CD4-positive, alpha-beta T cell treated with Interferon gamma for 1 hour (primary cell): ENCODE measurements at places on chromosomes 6 and 20.

DNA sequence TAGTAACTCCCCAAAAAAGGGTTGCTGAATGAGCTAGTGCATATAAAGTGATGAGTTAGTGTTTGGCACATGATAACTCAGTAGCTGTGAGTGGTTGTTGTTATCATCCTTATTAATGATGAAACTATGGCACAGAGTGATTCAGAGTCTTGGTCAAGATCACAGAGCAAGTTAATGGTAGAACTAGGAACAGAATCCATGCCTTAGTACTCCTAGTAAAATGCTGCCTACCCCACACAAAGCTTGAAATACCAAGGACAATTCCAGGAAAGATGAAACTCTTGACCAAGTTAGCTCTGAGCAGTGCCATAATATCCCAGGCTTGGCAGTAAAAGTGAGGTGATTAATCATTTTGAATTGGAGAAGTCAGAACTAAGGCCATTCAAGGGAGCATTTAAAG is 109.1 kb upstream of the ENPP5 start:
- no peak for DNase-seq

DNA sequence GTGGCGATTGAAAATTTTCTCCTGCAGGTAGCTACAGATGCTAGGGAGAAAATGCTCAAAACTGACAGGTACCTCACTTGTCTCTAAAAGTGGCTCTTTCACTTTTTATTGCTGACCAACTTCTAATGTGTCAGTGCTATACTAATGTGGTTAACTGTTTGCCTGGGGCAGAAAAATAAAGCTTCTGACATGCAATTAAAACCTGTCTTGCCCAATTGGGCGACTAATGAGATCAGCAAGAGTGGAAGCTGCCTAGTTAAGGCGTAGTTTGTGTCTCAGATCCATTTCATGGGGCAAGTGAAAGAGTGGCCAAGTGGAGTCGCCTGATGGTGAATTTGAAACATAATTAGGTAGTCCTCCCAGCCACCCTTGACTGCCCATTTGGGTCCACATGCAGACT is 193.3 kb downstream of the TSHZ2 start:
- no peak for DNase-seq

DNA sequence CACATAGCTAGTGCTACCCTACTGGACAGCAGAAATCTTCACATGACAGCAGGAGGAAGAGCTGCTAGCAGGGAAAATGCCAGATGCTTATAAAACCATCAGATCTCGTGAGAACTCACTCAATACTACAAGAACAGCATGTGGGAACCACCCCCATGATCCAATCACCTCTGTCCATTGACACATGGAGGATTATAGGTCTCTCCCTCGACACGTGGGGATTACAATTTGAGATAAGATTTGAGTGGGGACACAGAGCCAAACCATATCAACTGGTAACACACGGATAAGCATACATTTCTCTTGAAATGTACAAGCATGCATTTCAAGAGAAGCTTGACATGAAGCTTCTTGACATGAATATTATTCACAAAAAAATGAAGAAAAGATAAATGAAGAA is 64.1 kb downstream of the MMS22L start:
- DNase-seq, result no peak

DNA sequence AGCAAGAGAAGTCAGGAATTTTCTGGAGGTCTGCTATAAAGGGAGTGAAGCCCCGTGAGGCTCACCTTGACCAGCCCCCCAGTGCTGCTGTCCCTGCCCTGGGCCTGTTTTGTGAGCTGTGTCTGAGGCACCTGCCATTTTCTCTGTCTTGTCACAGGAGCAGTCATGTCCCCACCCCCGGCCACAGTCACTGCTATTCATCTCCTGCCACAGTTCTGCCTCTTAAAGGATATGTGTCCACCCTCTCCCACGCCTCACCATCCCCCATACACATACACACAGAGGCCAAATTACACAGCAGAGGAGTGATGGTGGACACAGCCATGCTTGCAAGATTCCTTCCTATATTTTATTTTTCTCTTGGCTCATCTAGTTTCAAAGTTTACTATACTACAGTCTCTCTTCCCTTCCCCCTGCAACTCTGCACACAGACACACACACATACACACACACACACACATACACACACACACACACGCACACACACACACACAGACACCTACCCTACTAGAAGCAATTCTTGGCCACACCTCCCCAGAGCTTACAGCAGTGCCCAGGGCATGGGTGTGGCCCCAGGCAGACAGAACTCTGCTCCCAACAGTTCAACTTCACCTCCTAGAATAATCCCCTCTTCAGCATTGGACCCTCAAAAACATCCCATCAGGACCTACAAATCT is 68.7 kb upstream of the TAB2 start:
- peak; percentile 52 for DNase-seq

- DNase-seq, result no peak
Observed at GRCh38 chr6:48813836-48814235, 649.2 kb downstream of the MMUT start.

GRCh38 chr20:39716796-39717341 is 754.7 kb downstream of the DHX35 start:
- no peak for DNase-seq

- no peak for DNase-seq
Observed at GRCh38 chr6:149164199-149164750, 153.2 kb upstream of the TAB2 start.

GRCh38 chr6:7138921-7139358 is 31.2 kb downstream of the RREB1 start:
- peak; percentile 71 for DNase-seq

DNA sequence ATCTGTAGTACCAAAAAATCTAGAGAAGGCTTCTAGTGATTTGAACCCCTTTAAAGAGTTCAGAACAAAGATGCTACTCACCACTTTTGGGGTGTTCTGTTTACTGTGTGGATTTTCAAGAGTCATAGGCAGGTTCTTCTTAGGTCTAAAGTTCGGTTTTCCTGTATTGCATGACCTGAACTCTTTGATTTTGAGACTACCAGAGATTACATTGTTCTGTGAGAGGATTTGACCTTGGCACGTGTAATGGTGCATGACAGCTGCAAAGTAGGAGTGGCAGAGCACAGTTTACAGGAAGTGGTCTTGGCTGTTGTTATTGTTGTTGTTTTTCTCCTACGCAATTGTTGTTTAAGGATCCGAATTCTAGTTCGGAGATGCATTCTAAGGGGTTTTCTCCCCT is 592.7 kb downstream of the EPHA7 start:
- DNase-seq, result no peak

GRCh38 chr6:158011980-158012566 is 30.4 kb downstream of the SYNJ2 start:
- no peak for DNase-seq

GRCh38 chr6:26020329-26021000 is 57.9 kb downstream of the TRIM38 start:
- DNase-seq, result peak; percentile 82

DNA sequence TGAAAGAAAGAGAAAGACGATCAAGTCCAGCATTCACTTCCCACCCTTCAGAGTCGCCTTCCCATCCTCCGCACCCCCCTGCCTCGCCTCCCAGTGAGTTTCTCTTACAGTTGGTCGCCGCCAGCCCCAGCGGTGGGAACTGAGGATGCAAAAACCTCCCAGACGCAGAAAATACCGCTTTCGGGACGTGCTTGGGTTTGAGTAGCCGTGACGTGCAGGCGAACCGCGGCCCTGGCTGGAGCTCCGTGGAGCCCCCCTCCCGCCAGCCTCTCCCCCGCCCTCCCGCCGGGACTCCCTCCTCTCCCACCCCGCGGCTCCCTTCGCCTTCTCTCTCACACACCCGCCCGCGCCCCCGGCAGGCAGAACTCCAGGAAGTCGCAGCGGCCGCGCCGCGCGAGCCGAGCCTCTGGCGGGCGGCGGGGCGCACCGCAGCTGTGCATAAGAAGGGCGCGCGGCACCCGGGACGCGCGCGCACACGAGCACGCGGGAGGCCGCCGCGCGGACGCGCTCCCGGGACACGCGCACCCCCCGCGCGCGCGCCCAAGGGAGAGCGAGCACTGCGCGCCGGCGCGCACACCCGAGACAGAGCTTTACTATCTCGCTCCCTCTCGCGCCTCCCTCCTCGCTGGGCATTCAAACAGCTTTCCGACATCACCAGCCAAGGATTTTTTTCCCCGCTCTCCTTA is at the start of gene ADGRB3:
Gene ADGRB3 (plus strand): TSS at position 557 of the 686 bp plus-strand sequence. CDS start 3,394 bp downstream, outside the sequence.
- peak; percentile 29 for DNase-seq

- peak; percentile 17 for DNase-seq
Observed at GRCh38 chr6:27592481-27593199, 119.7 kb upstream of the ZNF184 start.

DNA sequence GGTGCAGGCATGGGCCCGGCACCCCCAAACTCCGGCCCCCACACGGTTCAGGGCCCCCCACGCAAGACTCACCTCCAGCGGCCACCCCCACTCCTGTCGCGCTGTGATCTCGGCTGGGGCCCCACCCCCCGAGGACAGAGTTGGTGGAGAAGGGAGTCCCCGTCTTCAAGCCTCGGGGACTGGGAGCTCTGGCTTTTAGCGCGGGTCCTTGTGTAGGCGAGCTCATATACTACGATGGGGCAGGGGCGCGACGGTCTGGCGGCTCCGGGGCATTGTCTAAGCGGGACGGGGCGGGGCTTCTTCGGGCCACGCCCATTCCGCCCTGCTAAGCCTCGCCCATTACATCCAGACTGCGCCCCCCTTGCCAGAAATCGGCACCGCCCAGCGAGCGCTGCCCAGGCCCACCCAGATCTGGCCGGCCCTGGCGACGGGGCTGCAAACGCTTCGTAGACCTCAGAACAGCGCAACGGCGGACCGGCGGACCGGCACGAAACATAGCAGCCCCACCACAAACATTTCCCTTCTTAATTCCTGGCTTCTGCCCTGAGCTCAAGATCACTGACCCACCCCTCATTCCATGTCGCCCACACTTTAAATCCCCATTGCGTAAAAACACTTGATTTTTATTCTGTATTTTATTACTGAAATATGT is 1.0 kb upstream of the DDAH2 start:
- DNase-seq, result peak; percentile 73

DNA sequence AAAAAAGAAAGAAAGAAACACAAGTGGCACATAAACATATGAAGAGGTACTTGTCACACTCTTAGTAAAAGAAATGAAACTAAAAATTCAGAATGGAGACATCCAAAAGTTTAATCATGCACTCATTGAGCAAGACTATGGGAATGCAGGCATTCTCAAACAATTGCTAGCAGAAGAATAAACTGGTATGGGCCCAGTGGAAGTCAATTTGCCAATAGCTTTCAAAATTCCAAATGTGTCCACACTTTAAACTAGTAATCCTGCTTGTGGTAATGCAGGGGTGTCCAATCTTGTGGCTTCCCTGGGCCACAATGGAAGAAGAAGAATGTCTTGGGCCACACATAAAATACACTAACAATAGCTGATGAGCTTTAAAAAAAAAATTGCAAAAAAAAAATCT is 97.4 kb downstream of the EPB41L2 start:
- DNase-seq, result no peak

- DNase-seq, result no peak
Observed at GRCh38 chr6:164749221-164750064, 560.0 kb downstream of the C6orf118 start.

- no peak for DNase-seq
Observed at GRCh38 chr6:35470663-35471120, 2.5 kb downstream of the RPL10A start.

GRCh38 chr6:133447924-133448323 is 206.8 kb downstream of the EYA4 start:
- no peak for DNase-seq

GRCh38 chr6:3656076-3656475 is 95.4 kb downstream of the PXDC1 start:
- no peak for DNase-seq

- peak; percentile 43 for DNase-seq
Observed at GRCh38 chr6:111087871-111088667, 766 bp downstream of the SLC16A10 start.

DNA sequence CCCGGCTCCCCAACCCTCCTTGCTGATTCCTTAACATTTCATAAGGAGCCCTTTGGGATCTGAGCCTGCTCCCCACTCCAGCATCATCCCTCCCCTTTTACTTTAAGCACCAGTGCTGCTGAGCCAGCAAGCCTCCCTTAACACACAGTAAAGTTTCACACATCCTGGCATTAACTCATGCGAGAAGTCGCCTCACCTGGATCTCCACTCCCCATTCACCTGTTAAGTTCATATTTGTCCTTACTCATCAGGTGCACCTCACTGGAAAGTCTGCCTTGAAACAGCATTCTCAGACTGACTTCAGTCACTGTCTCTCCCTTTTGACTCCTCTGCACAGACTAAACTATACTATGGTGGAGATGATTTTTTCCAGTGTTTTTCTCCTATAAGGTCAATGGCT is 47.8 kb upstream of the MAP7 start:
- DNase-seq, result no peak
